ENCODE measurements at places on chromosomes 16 and 17. TPM values are rescaled to one million over a fixed set of nuclear protein-coding genes. Genes with fewer than 3 reads are reported as not detected.

- DNase-seq, result no peak
Measured at GRCh38 chr16:11144122-11144521, 111.9 kb downstream of the SOCS1 start.

DNA sequence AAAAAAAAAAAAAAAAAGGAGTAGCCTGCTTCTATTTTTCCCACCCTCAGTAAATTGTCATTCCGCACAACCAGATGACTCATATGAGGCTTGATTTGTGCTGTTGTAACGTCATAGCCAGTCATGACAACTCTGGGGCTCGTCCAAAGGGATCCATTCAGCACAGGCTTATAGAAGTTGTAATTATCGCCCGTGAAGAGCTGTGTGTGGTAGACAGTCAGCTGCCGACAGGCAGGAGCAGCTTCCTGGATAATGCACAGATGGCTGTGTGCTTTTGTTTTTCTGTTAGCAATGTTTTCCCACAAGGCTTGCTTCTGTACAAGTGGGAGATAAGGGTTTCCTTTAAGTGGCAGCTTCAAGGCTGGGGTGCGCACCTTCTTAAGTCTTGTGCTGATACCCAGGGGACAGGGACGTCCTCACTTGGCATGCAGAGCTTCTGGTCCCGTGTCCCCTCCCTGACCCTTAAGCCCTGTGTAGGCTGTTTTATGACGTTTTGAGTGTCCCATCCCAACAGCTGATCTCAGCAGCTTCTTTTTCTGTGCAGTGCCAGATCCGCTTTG is 26.0 kb downstream of the SNX29 start:
- DNase-seq, result peak; percentile 77

- no peak for DNase-seq
Measured at GRCh38 chr17:82983510-82984248, 95.7 kb upstream of the METRNL start.

GRCh38 chr17:60557805-60558204 is 31.8 kb upstream of the APPBP2 start:
- peak; percentile 33 for DNase-seq

GRCh38 chr16:66188917-66189725 is 177.4 kb upstream of the CDH5 start:
- DNase-seq, result no peak

DNA sequence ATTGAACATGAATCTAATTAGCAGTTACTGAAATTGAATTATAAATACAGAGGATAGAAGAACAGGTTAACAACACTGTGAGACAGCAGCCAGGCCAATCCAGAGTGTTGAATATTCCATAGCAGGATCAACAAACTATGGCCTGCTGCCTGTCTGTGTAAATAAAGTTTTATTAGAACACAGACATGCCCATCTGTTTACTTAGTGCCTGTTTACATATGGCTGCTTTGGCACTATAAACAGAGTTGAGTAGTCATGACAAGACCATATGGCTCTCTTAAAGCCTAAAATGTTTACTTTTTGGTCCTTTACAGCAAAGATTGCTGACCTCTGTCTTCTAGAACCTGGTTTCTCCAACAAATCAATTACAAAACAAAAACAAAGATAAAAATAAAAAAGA is 115.4 kb upstream of the CDC42EP4 start:
- DNase-seq, result no peak

CIBAR2 gene
- not detected for total RNA-seq

DNA sequence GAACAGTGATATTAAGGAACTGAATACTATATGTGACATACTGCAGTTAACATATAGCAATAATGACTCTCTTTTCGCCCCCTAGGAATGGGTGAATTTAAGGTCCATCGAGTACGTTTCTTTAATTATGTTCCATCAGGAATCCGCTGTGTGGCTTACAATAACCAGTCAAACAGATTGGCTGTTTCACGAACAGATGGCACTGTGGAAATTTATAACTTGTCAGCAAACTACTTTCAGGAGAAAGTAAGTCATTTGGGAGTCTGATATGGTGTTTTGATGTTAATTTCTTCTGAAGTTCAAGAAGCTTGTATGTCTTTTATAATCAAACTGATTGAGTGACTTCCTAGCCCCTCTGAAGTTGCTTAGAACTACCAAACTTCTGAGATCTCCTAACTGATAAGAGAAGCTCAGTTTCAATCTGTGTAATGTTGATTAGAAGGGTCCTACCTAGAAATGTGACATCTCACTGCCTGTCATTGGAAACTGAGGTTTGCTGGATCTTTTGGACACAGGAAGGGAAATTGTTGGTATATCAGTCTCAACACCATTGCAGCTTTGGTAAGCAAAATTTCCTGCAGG is 1.0 kb downstream of the UTP4 start:
- no peak for DNase-seq

DNA sequence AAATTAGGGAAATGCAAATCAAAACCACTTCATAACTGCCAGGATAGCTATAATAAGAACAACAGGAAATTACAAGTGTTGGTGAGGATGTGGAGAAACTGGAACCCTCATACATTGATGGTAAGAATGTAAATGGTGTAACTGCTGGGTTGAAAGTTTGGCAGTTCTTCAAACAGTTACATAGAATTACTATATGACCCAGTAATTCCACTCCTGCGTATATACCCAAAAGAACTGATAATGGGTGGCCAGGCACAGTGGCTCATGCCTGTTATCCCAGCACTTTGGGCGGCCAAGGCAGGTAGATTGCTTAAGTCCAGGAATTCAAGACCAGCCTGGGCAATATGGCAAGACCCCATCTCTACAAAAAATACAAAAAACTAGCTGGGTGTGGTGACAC is 4.5 kb upstream of the CMTM4 start:
- DNase-seq, result no peak

GRCh38 chr16:35234679-35235078 is 1775.3 kb downstream of the TP53TG3F start:
- no peak for DNase-seq

CES4A gene
- total RNA-seq, result 1.0 TPM

GRCh38 chr17:79706931-79707850 is 23.6 kb upstream of the ENPP7 start:
- no peak for DNase-seq

DNA sequence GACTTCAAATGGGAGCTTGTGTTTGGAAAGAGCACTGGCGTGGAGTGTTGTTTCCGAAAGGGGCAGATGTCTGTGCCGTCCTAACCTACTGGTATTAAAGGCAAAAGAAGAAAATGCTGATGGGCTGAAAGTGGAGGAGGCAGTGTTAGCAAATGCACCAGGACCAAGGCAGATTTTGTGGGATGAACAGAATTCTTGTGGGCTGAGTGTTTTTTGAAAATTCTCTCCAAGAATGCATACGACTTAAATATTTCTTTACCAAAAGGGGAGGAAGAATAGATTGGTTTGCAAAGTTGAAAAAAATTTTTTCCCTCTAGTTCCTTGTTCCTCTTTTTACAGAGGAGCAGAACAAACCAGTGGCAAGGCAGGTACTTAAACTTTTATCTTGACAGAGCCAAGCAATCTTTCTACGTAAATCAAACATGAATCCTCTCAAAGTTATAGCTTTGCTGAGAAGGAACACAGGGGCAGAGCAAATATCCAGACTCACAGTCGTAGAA is 16.8 kb downstream of the MARCHF10 start:
- DNase-seq, result no peak

GRCh38 chr17:9371019-9371418 is 204.6 kb downstream of the STX8 start:
- DNase-seq, result no peak

GRCh38 chr17:4678448-4679026 is 25.4 kb downstream of the PELP1 start:
- DNase-seq, result peak; percentile 65

DNA sequence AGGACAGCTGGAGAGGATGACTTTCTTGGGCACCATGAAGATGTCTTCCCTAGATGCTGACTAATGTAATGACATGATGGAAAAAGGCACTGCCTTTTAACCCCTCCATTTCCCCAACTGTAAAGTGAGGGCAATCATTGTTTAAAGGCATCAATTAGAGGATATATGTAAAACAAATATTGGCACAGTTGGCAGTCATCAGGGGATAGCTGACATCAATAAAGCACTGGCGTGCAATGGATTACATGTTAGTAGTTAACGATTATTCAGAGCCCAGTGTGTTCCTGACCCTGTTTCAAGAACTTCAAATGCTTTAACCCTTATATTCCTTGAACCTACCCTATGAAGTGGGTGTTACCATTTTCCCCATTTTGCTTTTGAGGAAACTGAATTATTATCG is 100.7 kb downstream of the TMEM114 start:
- no peak for DNase-seq

GRCh38 chr17:75646638-75646992 is 13.4 kb downstream of the SMIM5 start:
- no peak for DNase-seq

GRCh38 chr16:85048921-85049562 is 21.4 kb downstream of the KIAA0513 start:
- no peak for DNase-seq

Data from dermis microvascular lymphatic vessel endothelial cell (primary cell).